ENCODE measurements at places on chromosomes 4 and X. TPM values are rescaled to one million over a fixed set of nuclear protein-coding genes. Genes with fewer than 3 reads are reported as not detected.

The PPA2 gene
- total RNA-seq, result 127 TPM

The LRIT3 gene
- not detected for total RNA-seq

The CYSLTR1 gene
- total RNA-seq, result not detected

The DSPP gene
- total RNA-seq, result not detected

The TMEM47 gene
- total RNA-seq, result 0.04 TPM

The PCDH7 gene
- 43.2 TPM for total RNA-seq

The IBSP gene
- not detected for total RNA-seq

The SGMS2 gene
- total RNA-seq, result 35.4 TPM

The PLK4 gene
- 34.7 TPM for total RNA-seq

Data from foreskin keratinocyte (primary cell).